ENCODE measurements at places on chromosomes 12 and 14.
A peak's percentile ranks its signal among the peaks of the same experiment; 100 is the strongest.

- DNase-seq = peak; percentile 21
Measured at GRCh38 chr12:50070314-50071060, 13.1 kb downstream of the ASIC1 start.

GRCh38 chr12:49537752-49538509 lies 899 bp upstream of the KCNH3 start:
- no peak for DNase-seq

- DNase-seq = no peak
Measured at GRCh38 chr14:93727039-93727740, 61.1 kb downstream of the PRIMA1 start.

DNA sequence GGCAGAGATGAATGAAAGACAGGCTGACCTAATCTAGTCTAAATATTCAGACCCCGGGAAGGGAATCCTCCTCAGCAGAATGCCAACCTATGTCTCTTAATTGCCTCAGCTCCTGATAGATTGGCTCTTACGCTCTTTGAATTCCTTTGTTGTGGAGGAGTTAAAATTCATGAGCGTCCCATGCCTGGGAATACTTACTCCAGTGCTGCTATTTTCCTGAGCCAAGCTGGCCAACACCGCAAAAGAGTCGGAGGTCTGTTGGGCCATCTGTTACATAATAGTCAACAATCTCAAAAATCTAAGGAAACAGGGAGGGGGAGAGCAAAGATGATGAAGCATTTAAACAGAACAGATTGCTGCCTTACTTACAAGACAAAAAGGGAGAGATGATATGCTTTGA lies 182.8 kb downstream of the ASCL1 start:
- DNase-seq = no peak

GRCh38 chr14:49637534-49638078 lies 2.6 kb upstream of the DNAAF2 start:
- no peak for DNase-seq

GRCh38 chr12:2687058-2687457 lies 107.7 kb upstream of the FKBP4 start:
- DNase-seq = no peak

DNA sequence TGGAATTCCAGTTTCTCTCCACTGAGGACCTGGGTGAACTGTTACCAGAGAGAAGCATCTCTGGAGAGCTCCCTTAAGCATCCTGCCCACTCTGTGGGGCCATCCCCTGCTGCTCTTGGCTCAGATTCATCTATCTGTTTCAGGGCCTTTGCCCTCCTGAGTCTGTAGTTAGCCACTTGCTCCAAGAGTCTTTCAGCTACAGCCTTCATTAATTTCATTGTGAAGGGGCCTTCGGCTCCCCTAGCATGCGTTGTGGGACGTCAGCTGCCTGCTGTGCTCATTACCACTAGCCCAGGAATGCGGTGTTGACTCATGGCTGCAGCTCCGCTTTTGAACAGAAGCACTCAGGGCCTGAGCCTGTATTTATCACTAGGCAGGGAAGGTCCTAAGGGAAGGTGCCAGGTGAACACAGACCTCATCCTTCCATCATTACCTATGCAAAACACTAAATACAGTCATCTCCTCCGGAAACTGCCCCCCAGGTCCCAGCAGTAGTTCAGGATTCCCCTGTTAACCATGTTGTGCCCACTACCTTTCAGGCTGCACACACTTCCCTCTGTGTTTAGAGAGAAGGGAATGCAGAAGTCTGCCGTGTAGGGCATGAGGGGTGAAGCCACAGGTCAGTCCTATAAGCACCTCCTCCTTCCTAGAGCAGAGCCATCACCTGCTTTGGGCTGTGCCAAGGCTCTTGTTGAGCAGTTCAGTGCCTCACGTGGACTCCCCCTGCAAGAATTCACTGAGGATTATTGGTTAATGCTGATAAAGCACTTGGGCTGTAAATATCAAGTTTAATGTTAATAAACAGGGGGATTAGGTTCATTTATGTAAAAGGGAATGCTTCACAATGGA lies 191.4 kb downstream of the CACNA1C start:
- DNase-seq = no peak

DNA sequence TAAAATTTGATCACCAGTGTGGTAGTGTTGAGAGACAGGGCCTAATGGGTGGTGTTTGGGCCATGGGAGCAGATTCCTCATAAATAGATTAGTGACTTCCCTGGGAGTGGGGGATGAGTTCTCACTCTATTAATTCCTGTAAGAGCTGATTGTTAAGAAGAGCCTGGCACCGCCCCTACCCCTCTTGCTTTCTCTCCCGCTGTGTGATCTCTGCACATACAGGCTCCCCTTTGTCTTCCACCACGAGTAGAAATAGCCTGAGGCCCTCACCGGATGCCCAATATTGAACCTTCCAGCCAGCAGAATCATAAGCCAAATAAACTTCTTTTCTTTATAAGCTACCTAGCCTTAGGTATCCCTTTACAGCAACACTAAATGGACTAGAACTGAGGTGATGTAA lies 31.9 kb upstream of the CAND1 start:
- DNase-seq = no peak
